ENCODE measurements at places on chromosomes 12 and 14.
A peak's percentile ranks its signal among the peaks of the same experiment; 100 is the strongest.

DNA sequence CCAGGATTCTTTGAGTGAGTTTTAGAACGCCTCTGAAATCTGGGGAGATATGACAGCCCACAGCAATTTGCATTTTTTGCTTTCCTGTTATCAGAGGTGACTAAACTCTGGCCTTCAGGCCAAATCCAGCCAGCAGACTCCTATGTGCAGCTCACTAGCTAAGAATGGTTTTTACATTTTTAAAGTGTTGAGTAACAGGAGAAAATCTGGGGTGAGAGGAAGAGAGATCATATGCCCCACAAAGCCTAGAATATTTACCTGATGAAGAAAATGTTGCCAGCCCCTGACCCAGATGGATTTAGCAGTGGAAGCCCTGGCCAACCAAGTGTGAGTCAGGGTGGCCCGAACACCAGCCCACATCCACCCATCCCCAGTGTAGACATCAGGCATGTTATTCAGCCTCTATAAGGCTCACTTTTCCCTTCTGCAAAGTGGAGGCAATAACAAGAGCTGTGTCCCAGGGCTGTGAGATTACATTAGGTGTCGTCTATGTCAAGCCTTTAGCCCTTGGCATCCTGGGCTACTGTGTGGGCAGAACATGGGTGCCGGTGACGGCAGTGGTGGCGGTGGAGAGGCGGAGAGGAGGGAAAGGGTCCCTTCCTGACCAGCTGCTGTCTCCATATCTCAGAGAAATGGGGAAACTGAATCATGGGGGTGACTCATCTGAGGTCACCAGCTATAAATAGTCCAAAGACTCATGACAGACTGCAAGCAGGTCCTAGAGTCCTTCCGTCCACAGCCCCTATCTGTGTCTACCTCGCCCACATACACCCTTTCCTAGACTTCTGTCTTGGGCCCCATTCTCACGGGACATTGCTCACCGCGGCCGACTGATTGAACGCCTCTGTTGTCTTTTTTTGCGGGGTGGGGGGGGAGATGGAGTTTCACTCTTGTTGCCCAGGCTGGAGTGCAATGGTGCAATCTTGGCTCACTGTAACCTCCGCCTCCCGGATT lies 32.6 kb upstream of the CD9 start:
- DNase-seq = no peak

GRCh38 chr12:110244829-110245228 lies 36.2 kb upstream of the ATP2A2 start:
- no peak for DNase-seq

DNA sequence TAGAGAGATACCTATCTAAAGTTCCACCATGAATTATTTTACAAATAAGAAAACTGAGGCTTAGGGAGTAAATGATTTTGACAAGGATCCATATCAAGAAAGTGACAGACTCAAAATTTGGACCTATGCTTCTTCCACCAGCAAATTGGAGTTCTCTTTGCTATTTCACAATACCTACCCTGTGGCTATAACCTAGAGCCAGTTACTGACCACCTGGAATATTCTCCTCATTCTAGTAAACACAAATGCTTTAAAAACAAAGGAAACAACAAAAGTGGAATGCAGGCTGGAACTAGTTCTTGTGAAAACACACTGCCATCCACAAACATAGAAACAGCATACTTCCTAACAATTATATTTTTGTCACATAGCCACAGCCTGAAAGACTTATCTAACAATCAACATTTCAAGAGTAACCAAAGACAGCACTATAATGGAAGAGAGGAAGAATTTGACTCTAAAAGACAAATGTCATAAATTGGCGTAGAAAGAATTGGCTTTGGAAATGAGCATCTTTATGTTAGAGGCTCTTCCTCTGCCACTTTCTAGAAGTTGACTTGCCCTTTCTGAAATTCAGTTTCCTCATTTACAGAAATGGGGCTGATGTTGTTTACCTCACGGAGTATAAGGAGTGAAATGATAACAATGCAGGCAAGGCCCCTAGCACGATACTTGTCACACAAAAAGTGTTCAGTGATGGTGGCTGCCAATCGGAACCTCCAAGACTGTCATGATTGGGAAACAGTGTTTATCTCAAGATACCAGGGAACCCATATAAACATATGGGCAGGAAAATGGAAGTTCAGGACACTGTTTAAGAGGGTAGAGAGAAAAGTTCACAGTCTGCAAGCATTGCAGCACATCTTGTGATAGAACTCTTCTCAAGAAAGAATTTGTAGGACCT lies 138.6 kb upstream of the LGR5 start:
- DNase-seq = no peak

GRCh38 chr12:29241821-29242591 lies 92.9 kb downstream of the FAR2 start:
- DNase-seq = peak; percentile 50

- no peak for DNase-seq
These were observed 17.7 kb downstream of the SMCO2 start for GRCh38 chr12:27464220-27464554.

GRCh38 chr12:121738340-121738858 lies 25.8 kb downstream of the TMEM120B start:
- no peak for DNase-seq

DNA sequence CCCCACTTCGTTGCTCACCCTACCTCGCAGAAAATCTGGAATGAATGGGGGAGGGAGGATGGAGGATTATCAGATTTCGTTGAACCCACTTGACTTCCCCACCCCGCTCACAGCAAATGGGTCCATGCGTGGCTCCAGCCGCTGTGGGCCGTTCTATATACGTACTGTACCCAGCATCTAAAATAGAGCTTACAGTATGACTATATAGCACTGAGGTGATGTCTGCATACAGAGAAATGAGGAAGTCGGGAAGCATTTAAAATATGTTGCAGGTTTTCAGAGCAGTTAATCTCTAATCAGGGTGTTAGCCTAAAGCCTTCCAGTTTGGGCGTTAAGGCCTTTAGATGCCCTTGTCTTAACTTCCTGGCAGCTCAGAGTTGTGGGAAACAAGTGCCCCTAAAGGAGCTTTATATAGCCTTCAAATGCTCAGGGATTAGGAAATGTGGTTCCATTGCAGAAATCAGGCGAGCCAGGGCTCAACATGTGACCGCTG lies 1.4 kb downstream of the BICDL1 start:
- peak; percentile 21 for DNase-seq

- DNase-seq = no peak
These were observed 51.1 kb downstream of the ANAPC7 start for GRCh38 chr12:110352401-110352800.

DNA sequence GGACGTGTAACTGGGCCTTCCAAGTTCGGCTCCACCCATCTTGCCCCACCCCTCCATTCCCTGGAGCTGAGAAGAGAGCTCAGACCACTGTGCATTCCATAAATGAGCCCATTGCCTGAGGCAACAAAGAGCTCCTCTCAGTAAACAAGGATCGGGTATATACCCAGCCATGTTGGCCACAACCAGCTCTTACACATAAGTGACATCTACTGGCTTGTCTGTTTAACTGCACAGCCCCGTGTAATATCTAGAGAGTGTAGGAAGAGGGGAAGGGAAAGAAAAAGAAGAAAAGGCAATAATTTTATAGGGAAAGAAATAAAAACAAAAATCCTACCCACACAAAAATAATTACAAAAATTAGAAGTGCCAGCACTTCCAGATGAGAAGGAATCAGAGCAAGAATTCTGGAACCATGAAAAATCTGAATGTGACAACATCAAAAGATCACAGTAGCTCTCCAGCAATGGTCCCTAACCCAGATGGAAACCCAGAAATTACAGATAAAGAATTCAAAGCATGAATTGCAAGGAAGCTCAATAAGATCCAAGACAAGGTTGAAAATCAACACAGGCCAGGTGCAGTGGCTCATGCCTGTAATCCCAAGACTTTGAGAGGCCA lies 308.1 kb downstream of the RPAP3 start:
- peak; percentile 74 for DNase-seq

- DNase-seq = peak; percentile 41
These were observed 601 bp downstream of the ZNF839 start for GRCh38 chr14:102320033-102320660.

DNA sequence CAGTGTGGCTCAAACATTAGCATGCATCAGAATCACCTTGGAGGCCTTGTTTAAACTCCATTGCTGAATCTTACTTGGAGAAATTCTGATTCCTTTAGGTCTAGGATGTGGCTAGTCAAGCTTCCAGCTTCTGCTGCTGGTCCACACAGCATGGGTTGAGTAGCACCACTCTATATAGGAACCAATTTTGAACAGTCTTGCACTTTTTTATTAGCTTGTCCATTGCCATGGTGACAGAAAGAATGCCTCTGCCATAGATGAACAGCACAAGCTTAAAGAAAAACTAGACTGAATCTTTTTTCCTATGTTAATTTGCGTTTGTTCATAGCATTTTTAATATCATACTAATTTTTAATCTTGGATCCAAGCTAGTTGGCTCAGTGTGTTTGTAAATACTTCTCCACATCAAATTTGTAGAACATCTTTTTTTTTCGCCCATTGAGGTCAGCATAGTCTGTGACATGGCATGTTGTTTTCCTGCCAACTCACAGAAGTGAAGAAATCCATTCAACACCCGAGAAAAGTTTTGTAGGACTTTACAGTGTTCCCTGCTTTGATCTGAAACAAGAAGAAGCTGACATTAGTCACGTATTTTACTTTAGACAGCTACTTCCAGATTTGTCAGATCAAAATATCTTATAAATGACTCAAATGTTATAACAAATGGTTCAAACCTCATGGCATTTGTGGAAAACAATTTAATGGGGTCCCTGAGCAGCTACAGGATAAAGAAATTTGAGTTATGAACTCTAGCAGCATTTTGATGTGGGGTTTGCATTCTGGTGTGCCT lies 438.8 kb downstream of the EGLN3 start:
- no peak for DNase-seq

- DNase-seq = peak; percentile 7
These were observed 25.0 kb downstream of the CFAP54 start for GRCh38 chr12:96514328-96514727.

DNA sequence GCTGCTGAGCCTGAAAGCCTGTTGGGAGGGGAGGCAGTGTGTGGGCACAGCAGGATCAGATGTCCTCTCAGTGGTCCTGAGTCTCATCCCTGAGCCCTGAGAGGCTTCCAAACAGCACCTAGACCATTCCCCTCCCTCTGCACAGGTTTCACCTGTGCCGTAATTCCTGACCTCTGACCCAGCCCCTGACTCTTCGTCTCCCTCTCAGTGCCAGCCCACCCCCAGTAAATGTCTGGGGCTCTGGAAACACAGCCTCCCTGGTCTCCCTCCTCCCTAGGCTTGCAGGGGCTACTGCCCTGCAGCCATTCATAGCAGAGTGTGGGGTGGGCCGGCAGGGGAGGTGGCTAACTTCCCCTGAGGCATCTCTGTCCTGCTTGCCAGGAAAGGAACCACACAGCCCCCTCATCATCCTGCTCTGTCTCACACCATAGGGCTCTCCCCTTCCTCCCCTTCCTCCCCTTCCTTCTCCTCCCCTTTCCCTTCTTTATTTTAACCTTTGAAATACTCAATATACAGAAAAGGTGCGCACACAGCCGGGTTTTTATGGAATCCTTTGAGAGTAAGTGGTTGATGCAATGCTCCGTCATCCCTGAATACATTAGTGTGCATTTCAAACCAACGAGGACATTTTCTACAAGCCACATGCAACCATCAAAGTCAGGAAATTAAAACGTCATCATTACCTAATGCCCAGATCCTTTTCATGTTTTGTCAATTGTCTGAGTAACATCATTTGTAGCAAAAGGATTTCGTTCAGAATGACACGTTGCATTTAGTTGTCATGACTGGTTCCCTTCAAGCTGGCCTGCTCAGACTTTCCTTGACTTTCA lies 67.0 kb downstream of the PRMT8 start:
- DNase-seq = no peak

- DNase-seq = no peak
These were observed 183.1 kb downstream of the KLHL28 start for GRCh38 chr14:44778604-44779003.

GRCh38 chr12:129727100-129727499 lies 176.7 kb downstream of the TMEM132D start:
- no peak for DNase-seq

DNA sequence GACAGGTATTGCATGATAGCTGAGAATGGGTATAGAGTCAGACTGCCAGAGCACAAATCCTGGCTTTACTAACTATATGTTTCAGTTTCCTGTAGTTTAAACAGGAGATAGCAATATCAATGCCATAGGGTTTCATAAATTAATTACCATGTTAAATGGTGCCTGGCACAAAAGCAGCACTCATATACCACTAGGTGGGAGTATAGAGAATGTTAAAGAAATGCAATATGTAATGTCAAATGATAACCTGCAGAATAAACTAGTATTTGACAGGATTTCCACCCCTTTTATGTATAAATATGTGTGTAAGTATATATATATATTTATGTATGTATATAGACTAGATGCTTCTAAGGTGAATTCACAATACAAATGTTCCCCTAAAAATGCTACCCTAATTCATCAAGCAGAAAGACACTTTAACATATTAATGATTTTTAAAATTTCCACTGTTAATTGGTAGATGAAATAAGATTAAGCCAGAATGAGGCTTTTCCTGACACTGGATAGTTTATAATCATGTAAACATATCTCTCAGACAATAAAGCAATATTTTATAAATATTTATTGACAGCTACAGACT lies 8.6 kb downstream of the WDR89 start:
- DNase-seq = no peak

DNA sequence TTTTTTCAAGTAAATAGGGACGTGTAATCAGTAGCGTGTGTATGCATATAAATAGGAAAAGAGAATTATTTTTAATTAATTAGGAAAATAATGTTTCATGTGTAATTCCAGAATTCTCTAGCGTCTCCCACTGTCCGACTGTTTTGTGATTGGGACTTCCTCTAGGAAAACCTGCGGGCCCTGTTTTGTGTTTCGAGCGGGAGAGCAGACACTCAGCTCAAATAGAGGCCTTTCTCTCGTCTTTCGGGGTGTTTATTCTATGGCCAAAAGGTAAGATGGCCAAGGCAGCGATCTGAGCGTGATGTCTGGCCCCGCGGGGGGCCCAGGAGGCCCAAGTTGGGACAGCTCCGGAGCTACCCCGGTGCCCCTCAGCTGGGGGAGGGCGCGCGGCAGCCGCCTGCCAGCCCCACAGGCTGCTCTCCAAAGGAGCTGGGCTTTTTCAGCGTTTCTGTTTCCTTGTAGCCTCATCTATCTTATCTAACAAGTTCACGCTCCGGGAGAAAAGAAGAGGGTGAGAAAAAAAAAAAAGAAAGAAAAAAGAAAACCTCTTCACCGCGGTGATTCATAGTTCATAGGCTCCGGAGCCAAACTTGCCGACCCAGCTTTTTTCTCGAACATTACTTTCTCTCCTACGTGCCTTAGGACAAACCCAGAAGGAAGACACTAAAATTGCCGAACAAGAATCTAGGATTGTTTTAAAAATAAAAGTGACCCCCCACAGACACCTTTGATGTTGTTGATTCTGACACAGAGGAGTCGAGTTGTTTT lies 7.5 kb upstream of the FOXG1 start:
- DNase-seq = no peak

- peak; percentile 55 for DNase-seq
These were observed 52.4 kb upstream of the EIF5 start for GRCh38 chr14:103281496-103282231.

DNA sequence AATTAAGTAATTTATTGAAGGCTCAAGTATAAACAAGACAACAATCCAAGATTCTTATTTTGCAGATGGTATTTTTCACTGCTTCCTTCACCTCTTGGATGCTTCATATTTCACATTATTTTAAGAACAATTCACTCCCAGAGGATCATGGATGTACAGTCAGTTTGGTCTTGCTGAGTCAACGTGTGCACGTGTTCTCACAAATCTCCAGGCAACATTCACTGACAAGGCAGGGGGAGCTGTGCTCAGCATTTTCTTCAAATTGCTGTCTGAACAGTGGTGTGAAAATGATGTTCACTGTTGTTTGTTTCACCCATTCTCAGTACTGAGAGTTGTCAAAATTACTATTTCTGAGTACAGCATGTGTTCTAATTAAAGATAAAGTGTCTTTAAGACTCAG lies 118.3 kb upstream of the SLC38A4 start:
- DNase-seq = no peak

- no peak for DNase-seq
These were observed 20.5 kb downstream of the ACTN1 start for GRCh38 chr14:68958553-68958952.
